Hindlimb muscle (tissue), 1 donor: ENCODE measurements at places on chromosomes 3 and 15.

DNA sequence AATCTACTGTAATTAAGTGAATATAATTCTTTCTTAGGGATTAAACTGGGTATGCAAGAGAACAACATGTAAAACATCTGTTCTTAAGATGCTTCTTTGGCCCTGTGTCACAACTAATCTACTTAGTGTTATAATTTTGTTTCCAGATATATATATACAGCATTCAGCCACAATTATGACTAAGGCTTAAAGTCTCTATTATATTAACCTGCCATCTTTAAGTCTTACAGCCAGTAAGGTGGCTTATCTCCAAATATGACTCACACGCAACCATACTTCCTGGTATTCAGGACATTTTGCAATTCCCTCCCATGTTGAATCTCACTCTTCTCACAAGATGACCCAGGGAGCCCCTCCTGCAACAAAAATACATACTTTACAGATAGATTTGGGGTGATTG is 6.6 kb upstream of the KBTBD8 start:
- no peak for DNase-seq

DNA sequence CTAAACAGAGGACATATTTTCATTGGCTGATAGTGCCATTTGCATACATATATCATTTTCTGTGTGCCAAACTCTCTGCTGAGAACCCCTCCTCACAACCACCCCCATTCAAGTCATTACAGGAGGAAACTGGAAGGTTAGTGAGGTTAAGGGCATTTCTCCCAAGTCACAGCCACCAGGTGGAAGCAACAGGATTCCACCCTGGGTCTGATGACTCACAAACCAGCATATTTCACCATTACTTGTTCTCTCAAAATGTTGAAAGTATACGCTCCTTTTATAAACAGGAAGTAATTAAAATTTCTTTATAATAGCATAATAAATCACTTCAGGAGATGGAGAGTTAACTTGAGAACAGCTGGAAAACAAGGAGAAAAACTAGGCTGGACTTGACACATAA is 398.6 kb upstream of the WNT5A start:
- no peak for DNase-seq

GRCh38 chr15:83595191-83595590 is 58.7 kb upstream of the ADAMTSL3 start:
- DNase-seq = no peak

DNA sequence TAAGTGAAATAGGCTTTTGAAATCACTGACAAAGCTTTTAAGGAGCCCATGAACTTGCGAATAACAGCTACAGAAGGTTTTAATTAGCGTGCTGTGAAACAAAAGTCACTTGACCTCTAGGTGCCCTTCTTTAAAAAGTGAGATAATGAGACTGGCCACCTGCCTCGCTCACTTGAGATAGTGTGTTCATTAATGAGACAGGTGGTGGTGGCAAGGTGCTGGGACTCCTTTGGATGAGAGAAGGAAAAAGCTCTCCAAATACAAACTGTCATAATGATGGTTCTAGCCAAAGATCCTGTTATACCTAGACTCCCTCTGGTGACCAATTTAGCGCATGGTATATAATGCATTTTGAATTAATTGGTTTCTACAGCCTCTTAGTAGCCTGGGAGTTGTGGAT is 22.7 kb upstream of the IREB2 start:
- no peak for DNase-seq

GRCh38 chr3:105614288-105615030 is 247.8 kb downstream of the ALCAM start:
- no peak for DNase-seq
